Osteocyte (in vitro differentiated cells): ENCODE measurements at places on chromosomes 11 and 22. TPM values are rescaled to one million over a fixed set of nuclear protein-coding genes. Genes with fewer than 3 reads are reported as not detected.

Gene OR8G5
- total RNA-seq: not detected in 2 replicates

DNA sequence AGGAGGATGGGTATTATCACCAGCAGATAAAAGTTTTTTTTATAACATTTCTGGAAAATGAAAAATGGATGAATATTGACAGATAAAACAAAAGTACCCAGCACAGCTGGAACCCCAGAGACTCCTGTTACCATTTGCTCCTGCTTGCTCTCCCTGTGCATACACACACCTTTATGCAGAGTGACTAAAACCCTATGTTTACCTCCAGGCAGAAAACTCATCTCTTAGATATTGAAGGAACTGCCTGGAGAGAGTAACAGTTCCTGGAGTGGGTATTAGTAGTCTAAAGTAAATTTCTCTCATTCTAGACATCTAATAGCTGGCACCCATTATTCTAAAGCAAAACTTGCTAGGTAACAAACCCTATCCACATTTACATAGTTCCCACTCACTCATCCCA, 38.0 kb downstream of the CYP2R1 start:
- no peak for DNase-seq
- no peak overlapping the region for H3K4me3 ChIP-seq
- H3K4me1 ChIP-seq: no peaks in the 10 kb centered on the region
- no peak overlapping the region for H3K27ac ChIP-seq
- no peaks in the 10 kb centered on the region for H3K36me3 ChIP-seq
- peaks cover 20% of the 10 kb centered on the region for H3K27me3 ChIP-seq

DNA sequence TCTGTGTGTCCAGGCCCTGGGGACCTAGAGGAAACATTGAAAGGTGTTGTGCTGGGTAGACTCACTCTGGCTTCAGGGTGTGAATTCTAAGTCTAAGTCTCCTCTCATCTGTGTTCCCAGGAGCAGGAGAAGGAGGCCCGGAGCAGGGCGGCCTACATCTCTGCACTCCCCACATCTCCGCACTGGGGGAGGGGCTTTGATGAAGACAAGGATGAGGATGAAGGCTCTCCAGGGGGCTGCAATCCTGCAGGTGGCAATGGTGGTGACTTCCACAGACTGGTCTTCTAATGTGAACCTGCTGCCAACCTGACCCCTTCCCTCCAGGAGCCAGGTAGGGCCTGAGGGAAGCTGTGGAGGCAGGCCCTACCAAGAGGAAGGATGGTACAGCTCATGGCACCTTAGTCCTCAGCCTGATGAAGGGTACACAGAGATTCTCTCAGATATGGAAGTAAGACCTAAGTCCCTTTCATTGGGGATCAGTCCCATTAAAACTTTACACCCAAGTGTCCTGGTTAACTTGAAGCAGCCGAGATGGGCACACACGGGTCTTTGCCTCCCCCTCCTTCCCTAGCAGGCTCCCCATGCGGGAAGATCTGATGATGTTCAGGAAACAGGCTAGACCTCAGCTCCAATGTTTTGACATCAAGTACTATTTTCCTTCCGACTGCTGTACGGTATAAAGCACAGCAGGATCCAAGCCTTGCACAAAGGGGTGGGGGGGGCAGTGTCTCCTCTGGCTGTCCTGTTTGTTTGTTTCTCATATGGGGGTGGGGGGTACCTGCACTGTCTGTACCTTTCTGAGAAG, 25.0 kb downstream of the USP35 start:
- peaks cover 37% of the 10 kb centered on the region for H3K36me3 ChIP-seq
- H3K27me3 ChIP-seq: no peaks in the 10 kb centered on the region
- no peak overlapping the region for H3K4me3 ChIP-seq
- H3K4me1 ChIP-seq: no peaks in the 10 kb centered on the region
- no peak for DNase-seq
- no peak overlapping the region for H3K27ac ChIP-seq

GRCh38 chr11:112290493-112290850, 29.8 kb upstream of the PLET1 start:
- H3K4me3 ChIP-seq: peak overlapping the region; percentile 73
- peaks cover 56% of the 10 kb centered on the region for H3K4me1 ChIP-seq
- no peak for DNase-seq

DNA sequence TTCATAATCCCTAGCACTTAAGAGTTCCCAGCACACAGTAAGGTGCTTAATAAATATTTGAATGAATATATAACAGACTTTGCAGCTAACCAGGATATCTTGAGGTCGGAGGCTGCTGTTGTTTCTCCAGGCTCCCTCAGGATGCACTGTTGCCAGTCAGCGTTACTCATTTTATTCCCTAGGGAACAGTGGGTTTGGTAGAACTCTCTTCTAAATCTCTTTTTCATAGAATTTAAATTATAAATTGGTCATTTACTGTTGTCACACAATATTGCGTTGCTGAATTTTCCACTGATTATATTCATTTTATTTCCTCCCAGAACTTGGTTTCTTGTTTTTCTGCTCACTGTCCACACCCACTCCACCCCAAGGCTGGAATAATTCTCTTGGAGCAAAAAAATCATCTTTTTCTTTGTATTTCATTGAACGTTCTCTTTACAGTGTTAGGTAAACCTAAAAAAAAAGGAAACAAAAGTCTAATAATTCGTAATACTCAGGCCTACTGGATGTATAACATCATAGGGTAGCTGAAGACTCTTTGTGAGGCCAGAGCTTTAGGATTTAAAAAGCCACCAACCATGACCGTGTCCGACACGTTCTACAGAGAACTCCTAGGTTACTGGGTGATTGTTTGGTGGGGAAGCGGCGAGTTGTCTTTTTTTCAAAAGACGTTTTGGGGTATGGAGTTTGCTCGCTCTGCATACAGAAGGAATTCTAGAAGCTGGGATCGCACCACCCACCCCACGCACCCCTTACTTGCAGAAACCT, 766 bp upstream of the CAPRIN1 start:
- DNase-seq: no peak
- H3K27me3 ChIP-seq: no peaks in the 10 kb centered on the region
- H3K27ac ChIP-seq: peak overlapping the region; percentile 90
- H3K36me3 ChIP-seq: peaks cover 11% of the 10 kb centered on the region
- peaks cover 36% of the 10 kb centered on the region for H3K4me1 ChIP-seq
- H3K4me3 ChIP-seq: peak overlapping the region; percentile 69

Gene BACE1
- 74.8 and 75.0 TPM in 2 replicates for total RNA-seq

DNA sequence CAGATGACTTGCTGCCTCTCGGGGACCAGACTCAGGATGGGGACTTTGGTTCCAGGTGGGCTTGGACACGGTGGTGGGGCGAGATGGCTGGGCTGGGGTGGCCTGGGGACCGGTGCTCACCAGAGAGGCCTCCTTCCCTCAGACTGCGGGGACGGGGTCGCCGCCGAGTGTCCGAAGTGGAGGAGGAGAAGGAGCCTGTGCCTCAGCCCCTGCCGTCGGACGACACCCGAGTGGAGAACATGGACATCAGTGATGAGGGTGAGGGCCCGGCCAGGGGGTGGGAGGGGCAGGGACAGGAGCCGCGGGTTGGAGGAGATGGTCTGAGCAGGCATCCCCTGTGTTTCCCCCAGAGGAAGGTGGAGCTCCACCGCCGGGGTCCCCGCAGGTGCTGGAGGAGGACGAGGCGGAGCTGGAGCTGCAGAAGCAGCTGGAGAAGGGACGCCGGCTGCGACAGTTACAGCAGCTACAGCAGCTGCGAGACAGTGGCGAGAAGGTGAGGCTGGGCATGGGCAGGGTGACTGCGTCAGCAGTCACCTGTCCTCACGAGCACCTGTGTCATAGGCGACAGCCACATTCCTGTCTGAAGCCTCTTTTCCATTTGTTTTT, 5.9 kb downstream of the SART1 start:
- peaks cover 38% of the 10 kb centered on the region for H3K36me3 ChIP-seq
- H3K4me3 ChIP-seq: no peak overlapping the region
- DNase-seq: no peak
- H3K27ac ChIP-seq: no peak overlapping the region
- H3K4me1 ChIP-seq: peaks cover 14% of the 10 kb centered on the region

- H3K4me1 ChIP-seq: peaks cover 25% of the 10 kb centered on the region
- H3K27me3 ChIP-seq: no peaks in the 10 kb centered on the region
- no peaks in the 10 kb centered on the region for H3K36me3 ChIP-seq
- peak overlapping the region; percentile 99 for H3K4me3 ChIP-seq
- no peak overlapping the region for H3K27ac ChIP-seq
These were observed 1.7 kb downstream of the SAMM50 start for GRCh38 chr22:43956805-43957463.

Gene RASGRP2
- total RNA-seq: 10.3 and 11.2 TPM in 2 replicates
